ENCODE measurements at places on chromosomes 5 and 9.

GRCh38 chr9:87886210-87886932, 3.7 kb downstream of the SPATA31E1 start:
- no peak for DNase-seq

- no peak for DNase-seq
Measured at GRCh38 chr5:59287361-59287760, 606.2 kb downstream of the PDE4D start.

- peak; percentile 65 for DNase-seq
Measured at GRCh38 chr5:61330341-61330844, 1.7 kb upstream of the ZSWIM6 start.

GRCh38 chr9:19552282-19553105, 143.7 kb downstream of the ACER2 start:
- no peak for DNase-seq

DNA sequence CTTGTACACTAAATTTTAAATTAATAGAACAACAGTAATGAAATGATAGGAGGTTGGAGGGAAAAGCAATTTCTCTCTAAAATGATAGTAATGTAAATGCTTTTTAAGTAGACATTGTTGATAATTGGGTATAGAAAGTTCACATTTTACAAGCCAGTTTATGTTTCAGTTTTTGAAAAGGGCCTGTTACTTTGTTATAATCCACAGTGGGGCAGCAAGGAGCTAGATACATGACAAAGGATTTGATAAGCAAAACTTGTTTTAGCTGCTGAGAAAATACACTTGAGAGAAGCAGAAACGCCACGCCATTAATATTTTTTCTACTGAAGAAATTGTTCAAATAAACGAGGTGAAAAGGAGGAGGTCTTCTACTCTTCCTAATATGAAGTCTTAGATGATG, 30.2 kb downstream of the SREK1 start:
- DNase-seq, result no peak

DNA sequence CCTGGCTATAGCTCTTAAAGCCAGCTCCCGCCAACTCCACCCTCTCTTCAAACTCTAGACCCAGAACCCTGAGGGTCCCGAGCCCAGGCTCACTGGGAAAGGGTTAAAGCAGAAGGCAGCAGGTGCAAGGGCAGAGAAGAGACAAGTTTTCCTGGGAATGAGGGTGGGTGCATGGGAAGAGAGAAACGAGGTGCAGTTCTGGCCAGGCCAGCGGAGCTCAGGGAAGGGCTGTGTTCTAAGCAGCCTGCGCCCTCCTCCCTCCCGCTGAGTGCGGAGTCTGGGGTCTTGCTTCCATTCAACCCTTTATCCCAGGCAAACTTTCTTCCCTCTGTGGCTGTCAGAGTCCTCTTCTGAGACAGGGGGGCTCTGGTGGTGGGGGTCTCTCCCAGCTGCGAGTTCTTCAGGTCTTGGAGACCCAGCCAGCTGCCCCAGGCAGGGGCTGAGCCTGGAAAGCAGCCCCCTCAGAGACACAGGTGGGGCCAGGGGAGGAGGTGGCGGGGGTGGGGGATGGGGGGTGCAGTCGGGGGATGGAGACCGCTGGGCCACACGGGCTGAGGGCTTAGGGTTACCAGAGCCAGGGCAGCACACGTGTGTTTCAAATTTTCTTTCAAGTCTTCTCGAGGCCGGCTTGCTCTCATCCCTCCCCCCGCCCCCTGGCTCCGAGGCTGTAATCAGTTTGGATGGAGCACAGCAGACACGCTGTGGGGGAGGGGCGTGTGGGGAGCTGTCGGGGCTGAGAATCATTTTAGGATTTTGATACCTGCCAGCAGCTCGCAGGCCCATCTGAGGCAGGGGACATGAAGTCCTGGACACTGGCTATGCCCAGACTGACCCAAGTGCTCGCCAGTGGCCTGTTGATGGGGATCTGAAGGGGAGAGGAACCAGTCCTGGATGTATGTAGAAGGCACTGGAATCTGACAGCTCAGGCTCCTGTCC, 169.6 kb upstream of the SMIM23 start:
- DNase-seq, result no peak

DNA sequence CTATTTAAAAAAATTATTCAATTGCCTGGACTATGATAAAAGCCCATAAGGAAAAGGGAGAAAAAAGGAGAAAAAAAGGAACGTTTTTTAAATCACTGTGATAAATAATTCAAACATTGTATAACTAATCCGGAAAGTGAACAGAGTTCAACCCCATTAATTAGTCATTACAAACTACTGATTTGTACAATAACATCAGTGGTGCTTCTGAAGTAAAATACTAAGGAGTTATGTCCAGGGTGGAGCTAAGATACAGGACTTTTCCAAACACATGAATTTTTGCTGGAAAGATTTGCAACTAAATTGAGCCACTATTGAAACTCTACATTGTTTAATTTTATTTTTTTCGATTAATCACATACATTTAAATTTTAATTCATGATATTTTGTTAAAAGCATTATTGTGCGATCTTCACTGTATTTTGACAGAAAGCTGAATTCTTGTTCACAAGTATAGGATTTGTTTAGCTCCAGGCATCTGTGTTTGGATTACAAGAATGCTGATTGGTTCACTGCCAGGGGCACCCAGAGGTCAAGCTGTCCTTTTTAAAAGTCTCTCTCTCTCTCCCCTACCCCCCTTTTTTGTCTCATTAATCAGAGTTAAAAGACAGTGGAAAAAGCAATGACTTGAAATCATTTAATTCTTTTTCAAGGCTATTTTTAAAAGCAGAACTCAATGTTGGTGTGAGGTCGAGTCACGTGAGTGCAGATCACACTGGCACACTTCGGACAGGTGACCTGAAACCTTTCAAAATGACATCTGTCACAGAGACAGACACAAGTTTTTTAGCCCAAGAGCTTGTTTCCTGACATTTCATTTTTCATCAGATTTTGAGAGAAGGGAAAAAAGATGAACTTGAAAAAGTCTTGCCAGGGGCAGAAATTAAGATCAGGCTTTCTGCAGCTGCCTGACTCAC, 387.3 kb downstream of the NR2F1-AS1 start:
- no peak for DNase-seq

DNA sequence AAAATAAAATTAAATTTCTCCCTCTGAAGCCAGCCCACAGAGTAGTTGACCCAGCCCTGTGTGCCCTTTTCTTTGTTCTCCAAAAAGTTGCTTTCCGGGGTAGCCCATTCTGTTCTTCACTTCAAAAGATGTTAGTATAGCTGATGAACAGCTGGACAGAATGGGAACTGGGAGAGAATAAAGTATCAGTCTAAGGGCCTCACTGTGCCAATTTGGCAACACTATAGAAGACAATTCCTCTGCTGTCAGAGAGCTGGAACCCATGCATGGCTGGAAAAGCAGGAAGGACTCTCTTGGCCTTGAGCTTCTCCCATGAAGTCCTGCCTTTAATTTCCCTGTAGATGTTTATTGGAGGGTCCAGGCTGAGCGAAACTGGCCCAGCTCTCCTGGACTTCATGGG, 11.0 kb upstream of the TNFSF8 start:
- no peak for DNase-seq

- DNase-seq, result no peak
Measured at GRCh38 chr5:57653636-57654290, 171.2 kb upstream of the ACTBL2 start.

GRCh38 chr5:83522446-83522845, 50.9 kb downstream of the VCAN start:
- no peak for DNase-seq

- no peak for DNase-seq
Measured at GRCh38 chr5:109849478-109850088, 159.9 kb downstream of the MAN2A1 start.

DNA sequence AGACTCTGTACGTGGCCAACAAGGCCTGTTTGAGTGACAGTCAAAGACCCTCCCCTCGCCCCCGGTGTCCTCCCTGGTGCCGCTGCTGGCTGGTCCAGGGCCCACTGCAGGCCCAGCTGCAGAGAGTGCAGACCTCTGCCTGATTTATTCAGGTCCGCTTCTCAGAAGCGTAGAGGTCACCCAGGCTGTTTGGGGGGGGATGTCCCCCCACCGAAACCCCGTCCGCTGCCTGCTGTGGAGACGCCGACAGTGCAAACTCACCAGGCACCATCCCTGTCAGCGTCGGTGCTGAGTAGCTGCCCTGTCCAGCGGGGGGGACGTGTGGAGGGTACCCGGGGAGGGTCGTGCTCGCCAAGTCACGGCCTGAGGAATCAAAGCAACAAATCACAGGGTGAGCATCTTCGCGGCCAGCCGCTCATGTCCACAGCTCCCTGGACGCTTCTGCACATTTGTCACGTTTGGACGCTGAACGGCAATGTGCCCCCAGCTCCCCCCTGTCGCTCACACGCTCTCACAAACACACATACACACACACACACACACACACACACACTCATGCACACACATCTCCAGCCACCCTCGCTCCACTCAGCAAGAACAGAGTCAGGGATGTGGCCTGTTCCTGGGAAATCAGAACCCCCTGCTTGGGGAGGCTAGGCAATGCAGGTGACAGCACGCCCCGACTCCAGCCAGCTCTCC, 152.2 kb downstream of the PAX5 start:
- DNase-seq, result no peak

DNA sequence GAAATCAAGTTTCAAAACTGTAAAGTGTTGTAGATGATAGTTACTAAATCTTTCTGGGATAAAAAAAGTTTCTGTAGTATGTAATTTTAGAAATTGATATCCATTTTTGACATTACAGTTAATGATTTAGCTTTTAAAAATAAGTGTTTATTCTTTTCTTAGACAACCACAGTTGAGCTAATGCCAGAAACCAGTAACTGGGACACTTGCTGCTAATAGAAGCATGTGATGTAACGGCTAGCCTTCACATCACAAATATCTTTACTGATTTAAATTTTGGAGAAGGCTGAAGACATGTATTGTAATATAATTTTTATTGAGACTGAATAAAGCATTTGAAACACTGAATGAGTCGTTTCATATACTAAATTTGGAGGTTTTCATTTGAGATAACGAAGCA, 18.8 kb downstream of the CSNK1G3 start:
- no peak for DNase-seq
